Omental fat pad (tissue), 4 donors: ENCODE measurements at places on chromosomes 12 and 14.

GRCh38 chr12:44947163-44947562 lies 71.0 kb upstream of the NELL2 start:
- DNase-seq, result no peak

DNA sequence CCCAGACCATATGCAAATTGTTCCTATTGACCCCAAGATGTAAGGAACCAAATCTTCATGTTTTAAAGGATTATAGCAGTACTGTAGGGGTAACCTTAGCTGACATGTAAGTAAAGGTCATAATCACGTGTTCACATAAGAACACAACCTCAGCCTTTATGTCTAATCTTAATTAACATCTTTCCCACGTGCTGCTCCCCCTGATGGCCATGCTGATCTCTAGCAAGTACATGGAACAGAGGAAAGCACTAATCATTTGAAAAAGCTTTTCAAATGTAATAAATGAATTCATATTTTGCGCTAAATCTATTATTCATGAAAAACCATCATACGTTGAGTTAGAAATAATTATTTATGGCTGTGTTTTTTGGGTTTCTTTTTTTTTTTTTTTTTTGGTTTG lies 30.5 kb upstream of the ITPR2 start:
- no peak for DNase-seq

GRCh38 chr14:37813732-37814131 lies 218.3 kb downstream of the TTC6 start:
- no peak for DNase-seq

DNA sequence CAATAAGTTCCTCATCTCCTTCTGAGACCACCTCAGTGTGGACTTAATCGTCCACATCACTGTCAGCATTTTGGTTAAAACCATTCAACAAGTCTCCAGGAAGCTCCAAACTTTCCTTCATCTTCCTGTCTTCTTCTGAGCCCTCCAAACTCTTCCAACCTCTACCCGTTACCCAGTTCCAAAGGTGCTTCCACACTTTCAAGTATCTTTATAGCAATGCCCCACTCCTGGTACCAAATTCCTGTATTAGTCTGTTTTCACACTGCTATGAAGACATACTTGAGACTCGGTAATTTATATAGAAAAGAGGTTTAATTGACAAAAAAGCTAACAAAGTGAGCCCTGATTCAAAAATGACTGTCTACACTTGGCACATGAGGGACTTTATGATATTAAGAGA lies 22.8 kb downstream of the EMP1 start:
- no peak for DNase-seq

GRCh38 chr12:104182144-104182543 lies 33.4 kb upstream of the TXNRD1 start:
- DNase-seq, result no peak
